Ascending aorta (tissue), 2 donors: ENCODE measurements at places on chromosomes 6 and 20.

- no peak for DNase-seq
These were observed 36.8 kb downstream of the HEBP2 start for GRCh38 chr6:138440758-138441357.

DNA sequence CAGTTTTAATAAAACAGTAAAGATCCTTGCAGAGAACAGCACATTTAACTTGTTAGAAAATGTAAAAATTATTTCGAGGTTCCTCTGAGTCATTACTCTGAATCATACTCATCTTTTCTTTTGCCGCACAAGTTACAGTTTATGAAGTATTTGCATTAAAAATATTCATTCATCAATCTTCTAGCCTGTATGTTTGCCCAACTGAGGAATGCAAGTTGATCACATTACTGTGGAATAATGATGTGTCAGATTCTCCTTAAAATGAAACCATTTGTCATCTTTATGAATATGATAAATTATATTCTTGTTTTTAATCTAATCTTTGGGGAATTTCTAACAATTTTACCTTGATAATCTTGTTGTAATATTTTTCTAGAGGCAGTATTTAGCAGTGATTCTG lies 340.4 kb upstream of the OPRM1 start:
- no peak for DNase-seq

- DNase-seq, result no peak
These were observed 151.6 kb upstream of the PRSS16 start for GRCh38 chr6:27095914-27096313.

GRCh38 chr20:10513931-10514575 lies 78.9 kb downstream of the SLX4IP start:
- DNase-seq, result no peak

DNA sequence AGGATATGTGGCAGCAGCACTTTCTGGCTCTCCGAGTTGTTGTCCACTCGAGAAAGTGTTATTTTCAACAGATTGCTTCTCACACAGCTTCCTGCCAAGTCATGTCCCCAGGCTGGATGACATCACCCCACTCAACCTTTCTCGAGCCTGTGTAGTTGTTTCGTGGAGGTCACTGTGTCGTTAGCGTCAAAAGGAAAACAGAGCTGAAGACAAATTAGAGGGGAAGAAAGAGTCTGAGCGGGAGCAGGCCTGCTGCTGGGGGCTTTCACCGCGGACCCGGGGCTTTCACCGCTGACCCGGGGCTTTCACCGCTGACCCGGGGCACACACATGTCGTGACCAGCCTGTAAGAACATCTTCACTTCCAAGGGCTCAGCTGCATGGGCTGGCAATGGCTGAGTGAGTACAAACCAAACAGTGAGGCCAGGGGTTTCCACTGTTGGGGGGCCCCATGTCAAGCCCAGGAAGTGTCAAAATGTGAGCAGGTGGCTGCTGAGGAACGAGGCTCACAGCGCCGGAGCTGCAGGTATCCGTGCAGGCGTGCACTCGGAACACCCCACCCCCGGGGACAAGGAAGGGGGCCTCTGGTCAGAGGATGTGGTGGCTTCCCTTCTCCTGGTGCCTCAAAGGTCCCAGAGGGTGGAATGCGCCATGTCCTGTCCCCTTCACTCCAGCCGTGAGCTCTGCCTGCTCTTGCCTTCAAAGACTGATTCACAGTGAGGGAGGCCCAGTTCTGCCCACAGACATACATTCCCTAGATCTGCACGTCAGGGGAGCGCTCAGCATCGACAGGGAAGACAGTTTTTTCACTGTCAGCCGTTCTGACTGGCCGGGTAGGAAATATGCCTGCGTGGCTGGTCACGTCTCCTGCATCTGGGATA lies 365.9 kb downstream of the TAF4 start:
- no peak for DNase-seq

DNA sequence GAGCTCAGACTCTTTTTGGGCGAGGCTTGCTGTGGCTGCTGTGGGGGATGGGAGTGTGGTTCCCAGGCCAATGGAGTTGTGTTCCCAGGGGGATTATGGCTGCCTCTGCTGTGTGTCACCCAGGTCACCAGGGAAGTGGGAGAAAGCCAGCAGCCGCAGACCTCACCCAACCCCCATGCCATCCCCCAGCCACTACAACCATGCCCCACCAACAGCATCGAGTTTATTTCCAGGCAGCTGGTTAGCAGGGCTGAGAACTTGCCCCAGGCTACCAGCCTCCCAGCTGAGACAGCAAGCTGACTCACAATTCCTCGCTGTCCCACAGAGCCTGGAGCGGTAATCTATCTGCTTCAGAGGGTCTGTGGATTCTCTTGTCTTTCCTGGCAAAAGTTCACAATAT lies 331.7 kb downstream of the FRK start:
- no peak for DNase-seq

- DNase-seq, result no peak
These were observed 111.3 kb upstream of the CDYL start for GRCh38 chr6:4664911-4665310.

GRCh38 chr6:27753668-27754407 lies 158.4 kb downstream of the OR2B2 start:
- no peak for DNase-seq

DNA sequence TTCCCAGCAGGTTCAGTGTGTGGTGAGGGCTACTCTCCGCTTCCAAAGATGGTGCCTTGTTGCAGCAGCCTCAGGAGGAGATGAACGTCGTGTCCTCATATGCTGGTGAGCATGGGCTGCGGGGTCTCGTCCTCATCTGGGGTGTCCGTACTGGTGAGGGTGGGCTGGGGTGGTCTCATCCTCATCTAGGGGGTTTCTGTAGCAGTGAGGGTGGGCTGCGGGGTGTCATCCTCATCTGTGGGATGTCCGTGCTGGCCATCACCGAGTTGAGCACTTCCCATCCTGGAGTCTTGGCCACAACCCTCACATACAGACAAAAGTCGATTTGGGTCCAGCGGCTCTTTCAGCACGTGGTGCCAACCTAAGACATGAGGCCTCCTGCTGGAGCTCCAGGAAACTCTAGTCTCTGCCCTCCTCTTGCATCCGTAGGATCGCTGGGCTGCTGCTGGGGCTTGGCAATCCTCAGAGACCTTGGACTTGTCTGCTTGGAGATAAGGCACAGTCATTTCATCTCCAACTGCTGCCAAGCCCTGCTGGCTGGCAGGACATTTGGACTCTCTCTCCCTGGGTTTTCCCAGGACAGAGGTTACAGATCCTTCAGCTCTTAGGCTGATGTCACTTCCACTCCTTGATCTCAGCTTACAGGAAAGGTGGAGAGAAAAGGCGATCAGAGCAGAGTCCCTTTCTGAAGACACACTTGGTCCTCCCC lies 160.4 kb downstream of the PACRG start:
- DNase-seq, result no peak

DNA sequence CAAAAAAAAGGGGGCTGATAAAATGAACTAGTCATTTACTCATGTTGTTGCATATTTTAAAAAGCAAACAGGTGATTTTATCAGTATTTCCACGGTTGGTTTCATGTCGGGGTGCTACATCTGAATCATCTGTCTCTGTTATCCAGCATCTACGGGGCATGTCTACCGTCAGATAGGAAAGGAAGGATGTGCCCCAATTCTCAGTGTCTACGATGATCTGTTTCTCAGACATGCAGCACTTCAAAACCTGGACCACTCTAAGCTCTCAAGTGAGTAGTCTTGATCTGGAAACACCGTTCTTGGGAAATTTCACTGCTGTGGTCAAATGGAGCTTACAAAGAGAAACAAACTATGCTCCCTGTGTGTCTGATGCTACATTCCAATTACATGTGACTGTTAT lies 240.3 kb upstream of the TAB2 start:
- DNase-seq, result no peak

DNA sequence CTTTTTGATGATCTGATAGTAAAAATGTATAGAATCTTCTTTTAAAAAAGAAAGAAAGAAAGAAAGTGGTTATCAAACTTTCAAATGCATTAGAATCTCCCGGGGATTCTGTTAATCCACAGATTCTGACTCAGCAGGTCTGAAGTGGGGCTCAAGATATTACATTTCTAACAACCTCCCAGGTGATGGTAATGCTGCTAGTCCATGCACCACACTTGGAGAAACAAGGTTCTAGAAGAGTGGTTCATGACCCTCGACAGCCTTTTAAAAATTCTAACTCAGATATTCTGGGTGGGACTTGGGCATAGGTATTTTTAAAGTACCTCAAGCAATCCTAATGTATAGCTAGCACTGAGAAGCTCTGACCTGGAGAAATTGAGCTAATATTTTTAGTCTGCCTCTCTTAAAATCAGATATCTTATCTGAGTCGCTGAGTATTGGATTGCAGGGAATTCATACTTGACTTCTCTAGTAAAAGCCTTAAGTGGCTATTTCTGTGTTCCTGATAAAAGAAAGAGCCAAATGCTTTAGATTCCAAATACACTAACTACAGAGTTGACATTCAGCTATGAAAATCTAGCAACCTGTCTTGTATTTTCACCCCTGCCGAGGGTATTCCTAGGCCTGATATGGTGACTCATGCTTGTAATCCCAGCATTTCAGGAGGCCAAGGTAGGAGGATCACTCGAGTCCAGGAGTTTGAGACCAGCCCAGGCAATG lies 252.4 kb downstream of the PHACTR1 start:
- DNase-seq, result no peak

GRCh38 chr20:7734216-7734615 lies 206.0 kb downstream of the HAO1 start:
- DNase-seq, result no peak

DNA sequence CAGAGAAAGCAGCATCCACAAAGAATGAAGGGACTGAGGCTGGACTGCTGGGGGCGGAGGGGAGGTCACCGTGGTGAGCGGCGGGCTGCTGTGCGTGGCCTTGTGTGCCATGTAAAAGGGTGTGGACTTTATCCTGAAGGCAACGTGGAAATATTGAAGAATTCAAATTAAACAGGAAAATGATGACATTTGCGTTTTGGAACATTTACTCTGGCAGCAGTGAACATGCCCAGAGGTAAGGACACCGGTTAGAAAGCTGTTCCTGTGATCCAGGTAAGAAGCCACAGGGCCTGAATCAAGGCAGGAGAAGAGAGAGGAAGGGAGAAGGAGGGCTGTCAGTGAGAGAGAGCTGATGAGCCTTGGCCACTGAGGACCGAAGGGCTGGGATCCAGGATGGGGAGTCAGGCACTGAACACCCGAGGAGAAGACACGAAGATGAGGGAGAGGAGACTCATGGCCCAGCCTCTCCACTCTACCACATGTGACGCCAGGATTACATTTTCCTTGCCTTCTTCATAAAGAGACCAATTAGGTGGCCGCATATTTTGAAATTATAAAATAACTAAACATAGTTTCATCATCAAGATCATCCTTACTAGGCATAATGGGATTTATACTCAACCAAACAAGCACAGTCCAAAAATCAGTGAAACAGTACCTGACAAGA lies 58.4 kb downstream of the TRAM2 start:
- DNase-seq, result no peak

DNA sequence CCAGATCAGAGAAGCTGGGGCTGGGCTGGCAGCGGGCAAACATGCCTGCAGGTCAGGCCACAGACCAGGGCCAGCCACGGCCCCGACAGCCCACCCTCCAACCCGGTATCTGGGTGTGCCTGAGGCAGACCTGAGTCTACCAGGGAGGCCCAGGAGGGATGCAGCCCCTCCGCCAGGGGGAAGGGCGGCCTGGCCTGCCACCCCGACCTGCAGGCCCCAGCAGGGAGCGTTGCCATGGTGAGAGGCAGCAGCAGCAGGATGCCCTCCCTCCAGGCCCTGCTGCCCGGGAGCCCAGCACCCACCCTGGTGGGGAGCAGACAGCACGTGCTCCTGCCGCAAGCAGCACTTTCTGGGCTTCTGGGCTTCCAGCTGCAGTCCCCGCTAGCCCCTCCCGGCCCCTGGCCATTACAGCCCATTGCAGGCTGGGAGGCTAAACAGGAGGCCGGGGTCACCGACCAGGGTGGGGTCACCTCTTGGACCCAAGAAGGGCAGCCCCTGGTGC lies 3.8 kb upstream of the EEF1A2 start:
- no peak for DNase-seq

DNA sequence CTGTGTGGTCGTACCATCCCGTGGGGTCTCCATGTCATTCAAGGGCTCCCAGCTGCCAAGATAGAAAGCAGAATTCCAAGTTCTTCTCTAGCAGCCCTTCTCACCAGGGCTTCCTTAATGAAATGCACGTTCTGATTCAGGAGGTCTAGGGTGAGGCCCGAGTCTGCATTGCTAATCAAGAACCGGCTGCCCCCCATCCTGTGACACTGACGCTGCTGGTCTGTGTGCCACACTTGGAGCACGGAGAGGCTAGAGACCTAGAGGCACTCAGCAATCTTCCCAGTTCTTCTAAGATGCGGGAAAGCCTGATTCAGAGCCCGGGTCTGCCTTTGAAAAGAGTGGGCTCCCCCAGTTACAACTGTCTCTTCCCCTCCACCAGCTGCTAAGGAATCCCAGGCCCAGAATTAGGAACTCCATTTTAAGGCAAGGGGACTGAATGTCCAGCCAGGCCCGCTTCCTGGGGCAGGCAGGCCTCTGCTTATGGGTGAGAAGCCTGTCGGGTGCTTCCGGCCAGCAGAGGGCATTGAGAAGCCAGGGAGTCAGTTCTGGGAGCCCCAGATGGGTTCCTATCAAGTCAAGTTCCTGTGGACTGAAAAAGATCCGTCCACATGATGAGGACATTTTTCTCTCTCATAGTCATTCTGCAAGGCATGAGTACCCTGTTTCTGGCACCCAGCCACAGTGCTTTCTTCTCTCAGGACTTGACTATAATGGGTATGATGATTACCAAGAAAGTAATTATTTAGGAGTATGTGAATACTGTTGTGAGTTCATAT lies 69.8 kb upstream of the RIN2 start:
- DNase-seq, result peak; percentile 18

DNA sequence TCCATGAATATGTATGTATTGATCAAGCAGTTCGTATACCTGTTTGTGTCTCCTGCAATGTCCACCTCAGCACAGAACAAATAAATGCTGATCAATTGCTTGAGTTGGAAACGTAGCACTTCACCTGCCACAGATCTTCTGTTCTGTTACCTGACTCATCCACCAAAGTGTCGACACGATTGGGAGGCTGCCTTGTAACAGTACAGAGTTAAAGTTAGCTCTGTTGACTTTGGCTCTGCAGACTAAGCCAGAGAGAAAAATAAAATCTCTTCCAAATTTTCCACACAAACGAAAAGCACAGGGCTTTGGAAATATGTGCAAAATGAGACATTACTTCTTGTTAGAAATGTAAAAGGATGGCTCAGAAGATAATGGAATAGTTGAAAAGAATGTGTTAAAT lies 245.4 kb downstream of the NRN1 start:
- no peak for DNase-seq
